Kidney (tissue), 22 donors: ENCODE measurements at places on chromosomes 4 and X.

GRCh38 chrX:39205467-39205866 lies 404.2 kb downstream of the MID1IP1 start:
- H3K27me3 ChIP-seq = peaks cover 2% of the 10 kb centered on the region
- H3K4me3 ChIP-seq = no peak overlapping the region
- H3K36me3 ChIP-seq = no peaks in the 10 kb centered on the region
- DNase-seq = no peak
- no peaks in the 10 kb centered on the region for H3K4me1 ChIP-seq

DNA sequence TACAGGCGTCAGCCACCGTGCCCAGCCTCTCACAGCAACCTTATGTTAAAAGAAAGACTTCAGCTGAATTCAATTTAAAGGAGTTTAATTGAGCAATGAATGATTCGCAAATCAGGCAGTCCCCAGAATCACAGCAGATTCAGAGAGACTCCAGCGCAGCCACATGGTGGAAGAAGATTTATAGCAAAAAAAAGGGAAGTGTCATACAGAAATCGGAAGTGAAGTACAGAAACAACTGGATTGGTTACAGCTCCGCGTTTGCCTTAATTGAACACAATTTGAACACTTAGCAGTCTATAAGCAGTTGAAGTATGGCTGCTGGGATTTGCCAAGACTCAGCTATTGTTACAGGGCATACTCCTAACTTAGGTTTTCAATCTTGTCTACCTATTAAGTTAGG lies 19.8 kb downstream of the CENPVL3 start:
- DNase-seq = no peak
- no peaks in the 10 kb centered on the region for H3K4me1 ChIP-seq
- H3K36me3 ChIP-seq = no peaks in the 10 kb centered on the region
- no peak overlapping the region for H3K27ac ChIP-seq

DNA sequence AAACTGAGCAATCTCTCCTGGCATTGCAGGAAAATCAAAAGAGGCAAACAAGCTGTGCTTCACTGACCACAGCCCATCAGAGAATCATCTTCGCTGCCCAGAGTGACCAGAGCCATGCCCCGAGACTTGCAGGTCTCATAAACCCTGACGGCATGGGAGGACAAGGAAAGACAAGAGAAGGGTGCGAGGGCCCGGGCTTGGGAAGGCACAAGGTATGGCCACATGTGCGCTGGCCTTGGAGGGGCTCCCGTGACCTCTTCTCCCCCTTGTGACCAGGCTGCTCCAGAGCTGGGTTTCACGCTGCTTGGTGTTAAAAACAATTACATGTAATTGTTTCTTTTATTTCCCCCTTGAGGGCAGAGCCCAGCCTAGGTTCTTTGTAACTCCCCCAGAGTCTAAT lies 20.8 kb downstream of the DCTD start:
- H3K4me1 ChIP-seq = peaks cover 9% of the 10 kb centered on the region
- DNase-seq = no peak
- H3K4me3 ChIP-seq = no peak overlapping the region

- no peaks in the 10 kb centered on the region for H3K36me3 ChIP-seq
- H3K4me3 ChIP-seq = no peak overlapping the region
- no peaks in the 10 kb centered on the region for H3K27me3 ChIP-seq
- DNase-seq = no peak
- peaks cover 21% of the 10 kb centered on the region for H3K4me1 ChIP-seq
Measured at GRCh38 chr4:41185614-41186592, 28.4 kb downstream of the APBB2 start.

- H3K4me1 ChIP-seq = no peaks in the 10 kb centered on the region
- no peak overlapping the region for H3K4me3 ChIP-seq
- DNase-seq = no peak
Measured at GRCh38 chrX:77962068-77962902, 7.2 kb downstream of the PGAM4 start.

GRCh38 chrX:23981711-23982110 lies 45.3 kb downstream of the KLHL15 start:
- H3K4me1 ChIP-seq = no peaks in the 10 kb centered on the region

- H3K4me1 ChIP-seq = no peaks in the 10 kb centered on the region
- DNase-seq = no peak
- H3K4me3 ChIP-seq = no peak overlapping the region
- H3K36me3 ChIP-seq = no peaks in the 10 kb centered on the region
- no peak overlapping the region for H3K27ac ChIP-seq
- no peaks in the 10 kb centered on the region for H3K27me3 ChIP-seq
Measured at GRCh38 chr4:158999166-158999682, 103.7 kb upstream of the RAPGEF2 start.

- DNase-seq = no peak
- H3K4me1 ChIP-seq = no peaks in the 10 kb centered on the region
- no peak overlapping the region for H3K27ac ChIP-seq
- H3K27me3 ChIP-seq = peaks cover 3% of the 10 kb centered on the region
Measured at GRCh38 chrX:14015941-14016340, 13.8 kb downstream of the GEMIN8 start.

DNA sequence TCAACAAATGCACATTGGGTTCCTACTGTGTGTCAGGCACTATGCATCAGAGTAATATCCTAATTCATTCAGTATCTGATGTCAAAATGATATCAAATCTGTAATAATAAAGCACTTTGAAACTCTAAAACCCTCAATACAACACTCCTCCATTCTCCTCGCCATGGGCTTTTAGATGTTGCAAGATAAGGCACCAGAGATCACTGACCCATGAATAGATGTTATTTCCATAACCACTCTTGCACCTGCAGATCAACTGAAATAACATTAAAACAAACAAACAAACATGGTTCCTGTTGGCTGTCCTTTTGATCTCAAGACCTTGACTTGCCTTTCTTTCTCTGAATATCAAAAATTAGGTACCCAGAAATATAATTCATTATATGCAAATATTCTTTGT lies 100.2 kb downstream of the MAB21L2 start:
- H3K4me1 ChIP-seq = no peaks in the 10 kb centered on the region
- DNase-seq = no peak
- H3K36me3 ChIP-seq = no peaks in the 10 kb centered on the region
- H3K4me3 ChIP-seq = no peak overlapping the region
- no peak overlapping the region for H3K27ac ChIP-seq

DNA sequence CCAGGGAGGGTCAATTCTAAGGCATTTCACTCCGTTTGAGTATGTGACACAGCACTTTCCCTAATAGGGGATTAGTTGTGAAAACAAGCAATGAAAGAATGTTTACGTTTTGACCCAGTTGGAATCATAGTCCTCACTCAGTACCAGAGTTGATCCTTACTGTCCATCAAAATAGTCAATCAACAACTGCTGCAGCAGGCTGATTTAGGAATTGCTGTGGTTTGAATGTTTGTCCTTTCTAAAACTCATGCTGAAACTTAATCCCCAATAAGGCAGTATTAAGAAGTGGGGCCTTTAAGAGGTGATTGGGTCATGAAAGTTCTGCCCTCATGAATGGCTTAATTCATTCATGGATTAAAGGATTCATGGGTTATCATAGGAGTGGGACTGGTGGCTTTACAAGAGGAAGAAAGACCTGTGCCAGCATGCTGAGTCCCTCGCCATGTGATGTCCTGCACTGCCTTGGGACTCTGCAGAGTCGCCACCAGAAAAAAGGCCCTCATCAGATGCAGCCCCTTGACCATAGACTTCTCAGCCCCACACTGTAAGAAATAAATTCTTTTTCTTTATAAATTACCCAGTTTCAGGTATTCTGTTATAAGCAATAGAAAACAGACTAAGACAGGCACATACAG lies 3.1 kb upstream of the FBXL5 start:
- DNase-seq = no peak
- H3K27ac ChIP-seq = no peak overlapping the region
- no peaks in the 10 kb centered on the region for H3K27me3 ChIP-seq
- no peak overlapping the region for H3K4me3 ChIP-seq

DNA sequence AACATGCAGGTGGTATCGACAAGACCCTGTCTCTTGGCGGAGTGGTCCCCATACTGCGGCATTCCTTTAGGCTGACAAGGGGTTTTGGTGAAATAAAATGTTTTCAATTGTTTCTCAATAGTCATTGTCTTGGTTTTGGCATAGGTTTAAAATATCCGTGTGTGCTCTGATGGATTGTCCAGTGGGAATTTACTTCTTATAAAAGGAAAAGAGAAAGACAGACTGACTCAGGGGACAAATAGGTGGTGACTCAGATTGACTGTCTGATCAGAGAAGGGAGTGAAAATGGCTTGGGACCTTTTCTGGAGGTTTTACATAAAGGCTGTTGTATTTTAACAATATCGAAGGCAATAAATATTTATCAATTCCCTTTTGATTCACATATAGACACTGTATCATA lies 129.8 kb downstream of the SORBS2 start:
- no peaks in the 10 kb centered on the region for H3K36me3 ChIP-seq
- no peaks in the 10 kb centered on the region for H3K4me1 ChIP-seq
- no peak overlapping the region for H3K4me3 ChIP-seq
- no peak for DNase-seq
- no peaks in the 10 kb centered on the region for H3K27me3 ChIP-seq
- H3K27ac ChIP-seq = no peak overlapping the region

DNA sequence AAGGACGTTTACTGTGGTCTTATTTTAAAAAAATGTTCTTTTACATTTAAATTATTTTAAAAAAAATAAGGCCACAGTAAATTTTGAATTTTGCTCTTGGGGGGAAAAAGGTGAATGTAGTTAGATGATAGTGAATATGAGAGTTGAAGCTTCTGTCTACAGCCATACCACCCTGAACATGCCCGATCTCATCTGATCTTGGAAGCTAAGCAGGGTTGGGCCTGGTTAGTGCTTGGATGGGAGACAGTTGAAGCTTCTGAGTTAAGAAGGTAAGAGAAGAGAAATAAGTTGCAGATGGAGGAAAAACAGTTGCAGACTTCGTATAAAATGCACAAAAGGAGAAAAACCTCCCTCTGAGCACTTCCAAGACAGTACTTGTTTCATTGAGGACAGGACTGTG lies 115.6 kb upstream of the NR3C2 start:
- no peaks in the 10 kb centered on the region for H3K36me3 ChIP-seq
- H3K27me3 ChIP-seq = no peaks in the 10 kb centered on the region
- no peak for DNase-seq
- no peak overlapping the region for H3K27ac ChIP-seq
- no peaks in the 10 kb centered on the region for H3K4me1 ChIP-seq

- peaks cover 3% of the 10 kb centered on the region for H3K4me1 ChIP-seq
- H3K27me3 ChIP-seq = no peaks in the 10 kb centered on the region
- H3K4me3 ChIP-seq = no peak overlapping the region
- H3K27ac ChIP-seq = no peak overlapping the region
- no peaks in the 10 kb centered on the region for H3K36me3 ChIP-seq
Measured at GRCh38 chr4:89196745-89197144, 85.4 kb downstream of the TIGD2 start.

- H3K27me3 ChIP-seq = no peaks in the 10 kb centered on the region
- H3K4me3 ChIP-seq = no peak overlapping the region
Measured at GRCh38 chrX:129450123-129450522, 73.2 kb downstream of the SMARCA1 start.

- no peaks in the 10 kb centered on the region for H3K4me1 ChIP-seq
- H3K27ac ChIP-seq = no peak overlapping the region
Measured at GRCh38 chrX:16848541-16848940, 21.6 kb downstream of the RBBP7 start.

- no peaks in the 10 kb centered on the region for H3K27me3 ChIP-seq
- DNase-seq = no peak
- no peak overlapping the region for H3K4me3 ChIP-seq
Measured at GRCh38 chrX:46461660-46462191, 83.5 kb downstream of the ZNF674 start.

- H3K4me3 ChIP-seq = no peak overlapping the region
- no peak for DNase-seq
- H3K36me3 ChIP-seq = no peaks in the 10 kb centered on the region
- H3K27ac ChIP-seq = no peak overlapping the region
Measured at GRCh38 chrX:40552768-40553167, 28.0 kb upstream of the ATP6AP2 start.

DNA sequence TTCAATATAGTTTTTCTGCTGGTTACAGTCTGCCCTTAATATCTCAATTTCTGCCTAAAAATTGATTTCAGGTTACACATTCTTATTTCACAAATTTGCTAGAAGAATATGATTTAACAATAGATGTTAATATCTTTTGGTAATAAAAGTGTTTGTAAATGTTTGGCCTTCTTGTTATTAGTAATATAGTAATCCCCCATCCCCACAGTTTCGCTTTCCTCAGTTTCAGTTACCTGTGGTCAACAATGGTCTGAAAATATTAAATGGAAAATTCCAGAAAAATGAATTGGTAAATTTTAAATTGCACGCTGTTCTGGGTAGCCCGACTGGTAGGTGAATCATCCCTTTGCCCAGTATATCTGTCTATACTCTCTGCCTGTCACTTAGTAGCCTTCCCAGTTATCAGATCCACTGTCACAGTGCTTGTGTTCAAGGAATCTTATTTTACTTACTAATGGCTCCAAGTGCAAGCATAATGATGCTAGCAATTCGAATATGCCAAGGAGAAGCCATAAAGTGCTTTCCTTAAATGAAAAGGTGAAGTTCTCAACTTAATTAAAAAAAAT lies 3.5 kb upstream of the BMP2K start:
- no peak for DNase-seq
- H3K4me3 ChIP-seq = no peak overlapping the region
- H3K27ac ChIP-seq = no peak overlapping the region
- H3K27me3 ChIP-seq = no peaks in the 10 kb centered on the region

- H3K4me3 ChIP-seq = no peak overlapping the region
- no peak for DNase-seq
- H3K27me3 ChIP-seq = no peaks in the 10 kb centered on the region
- H3K4me1 ChIP-seq = no peaks in the 10 kb centered on the region
Measured at GRCh38 chr4:125837493-125838201, 522.9 kb downstream of the FAT4 start.

GRCh38 chrX:31038575-31039326 lies 33.1 kb downstream of the FTHL17 start:
- no peaks in the 10 kb centered on the region for H3K36me3 ChIP-seq
- H3K4me1 ChIP-seq = no peaks in the 10 kb centered on the region
- H3K4me3 ChIP-seq = no peak overlapping the region
- H3K27me3 ChIP-seq = no peaks in the 10 kb centered on the region

DNA sequence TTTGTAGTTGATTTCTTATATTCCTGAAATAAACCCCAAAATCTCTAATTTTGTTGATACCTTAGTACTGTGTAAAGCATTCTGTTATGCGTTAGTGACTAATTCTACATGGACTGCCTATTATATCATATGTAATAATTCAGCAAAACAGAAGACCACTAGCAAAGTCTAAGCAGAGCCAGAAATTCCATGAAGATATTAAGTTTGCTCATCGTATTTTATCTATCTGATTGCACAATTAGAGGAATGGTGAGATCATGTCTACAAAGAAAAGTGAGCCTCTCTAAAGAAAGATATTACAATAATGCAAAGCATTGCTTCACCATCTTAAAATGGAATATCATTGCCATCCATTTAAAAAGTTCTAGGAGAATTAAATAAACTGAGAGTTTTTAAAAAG lies 374.6 kb upstream of the SLC7A11 start:
- H3K27me3 ChIP-seq = no peaks in the 10 kb centered on the region
- no peaks in the 10 kb centered on the region for H3K36me3 ChIP-seq
- H3K4me1 ChIP-seq = no peaks in the 10 kb centered on the region
- DNase-seq = no peak

- H3K4me1 ChIP-seq = no peaks in the 10 kb centered on the region
- no peaks in the 10 kb centered on the region for H3K36me3 ChIP-seq
- H3K27ac ChIP-seq = no peak overlapping the region
- no peaks in the 10 kb centered on the region for H3K27me3 ChIP-seq
- H3K4me3 ChIP-seq = no peak overlapping the region
Measured at GRCh38 chrX:115571712-115572111, 10.7 kb downstream of the PLS3 start.

- no peaks in the 10 kb centered on the region for H3K36me3 ChIP-seq
- no peaks in the 10 kb centered on the region for H3K4me1 ChIP-seq
- no peak overlapping the region for H3K27ac ChIP-seq
- H3K4me3 ChIP-seq = no peak overlapping the region
- no peaks in the 10 kb centered on the region for H3K27me3 ChIP-seq
Measured at GRCh38 chr4:52948057-52948423, 85.9 kb downstream of the RASL11B start.
